ENCODE measurements at places on chromosomes 13 and 19.

DNA sequence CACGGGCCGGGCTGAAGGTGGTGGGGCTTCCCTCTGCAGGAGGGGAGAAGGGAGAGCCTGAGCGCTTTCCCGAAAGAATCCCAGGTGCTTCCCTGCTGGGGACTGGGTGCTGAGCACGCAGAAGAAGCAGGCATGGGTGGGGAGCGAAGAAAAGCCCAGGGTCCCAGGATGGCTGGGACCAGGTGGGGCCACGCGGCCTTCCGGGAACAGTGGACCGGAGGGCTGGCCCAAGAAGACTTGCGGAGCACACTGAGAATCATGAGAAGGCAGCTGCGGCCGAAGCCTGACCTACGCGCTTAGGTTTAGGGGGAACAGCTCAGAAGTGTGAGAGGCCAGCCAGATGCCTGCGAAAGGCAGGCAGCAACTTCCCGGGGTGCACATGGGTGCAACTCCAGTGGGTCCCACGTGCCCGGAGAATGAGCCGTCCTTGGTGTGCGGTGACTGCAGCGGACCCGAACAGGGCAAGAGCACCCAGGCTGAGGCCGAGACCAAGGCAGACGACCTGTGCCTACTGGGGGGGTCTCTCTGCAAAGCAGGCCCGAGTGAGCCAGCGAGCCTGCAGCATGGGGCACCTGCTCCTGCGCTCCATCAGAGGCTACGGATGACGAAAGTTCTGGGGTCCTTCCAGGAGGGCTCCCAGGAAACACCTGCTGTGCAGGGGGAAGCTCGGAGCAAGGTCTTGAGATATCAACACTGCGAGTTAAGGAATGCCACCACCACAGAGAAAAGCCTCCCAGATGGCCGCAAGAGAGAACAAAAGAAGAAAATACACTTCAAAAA is 52.4 kb downstream of the MLLT1 start:
- no peak for DNase-seq

- DNase-seq = no peak
Observed at GRCh38 chr19:7542556-7543348, 7.2 kb downstream of the PNPLA6 start.

DNA sequence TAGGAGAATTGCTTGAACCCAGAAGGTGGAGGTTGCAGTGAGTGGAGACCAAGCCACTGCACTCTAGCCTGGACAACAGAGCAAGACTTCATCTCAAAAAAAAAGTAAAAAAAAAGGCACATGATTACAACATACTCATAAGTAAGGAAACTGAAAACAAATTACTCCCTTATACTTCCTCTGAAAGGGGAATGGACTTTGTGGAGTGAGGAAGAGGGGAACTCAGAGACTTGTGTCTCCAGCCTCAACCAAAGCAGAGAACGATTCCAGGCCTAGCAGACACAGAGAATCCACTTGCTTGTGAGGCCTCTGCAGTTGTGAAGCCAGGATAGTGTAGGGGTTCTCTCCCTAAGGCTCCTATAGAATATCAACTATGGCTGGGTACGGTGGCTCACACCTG is 4.3 kb upstream of the LATS2 start:
- no peak for DNase-seq

GRCh38 chr19:48090281-48090802 is 20.3 kb downstream of the PLA2G4C start:
- no peak for DNase-seq

DNA sequence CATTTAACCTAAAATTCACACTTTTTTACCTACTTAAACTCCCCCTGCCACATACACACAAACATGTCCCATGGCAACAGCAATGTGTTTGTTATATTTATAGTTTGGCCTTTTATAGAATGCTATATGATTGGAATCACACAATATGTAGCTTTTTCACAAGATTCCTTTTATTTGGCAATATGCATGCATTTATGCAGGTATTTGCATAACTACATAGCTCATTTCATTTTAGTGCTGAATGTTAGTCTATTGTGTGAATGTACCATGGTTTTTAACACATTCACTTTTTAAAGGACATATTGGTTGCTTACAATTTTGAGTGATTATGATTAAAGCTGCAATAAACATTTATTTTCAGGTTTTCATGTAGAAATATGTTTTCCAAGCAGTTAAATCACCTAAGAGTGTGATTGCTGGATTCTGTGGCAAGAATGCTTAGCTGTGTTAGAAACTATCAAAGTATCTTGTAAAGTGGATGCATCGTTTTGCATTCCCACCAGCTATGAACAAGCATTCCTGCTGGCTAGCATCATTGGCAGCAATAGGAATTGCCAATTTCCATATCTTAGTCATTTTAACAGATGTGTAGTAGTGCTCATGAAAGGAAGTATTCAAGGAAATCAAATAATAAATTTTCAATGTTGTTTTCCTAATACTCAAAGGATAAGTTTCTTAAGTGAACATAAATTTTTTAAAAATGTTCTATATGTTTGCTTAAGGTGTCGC is 557.0 kb downstream of the SLITRK1 start:
- no peak for DNase-seq

- peak; percentile 84 for DNase-seq
Observed at GRCh38 chr19:41934849-41935374, 6.7 kb upstream of the ERFL start.

DNA sequence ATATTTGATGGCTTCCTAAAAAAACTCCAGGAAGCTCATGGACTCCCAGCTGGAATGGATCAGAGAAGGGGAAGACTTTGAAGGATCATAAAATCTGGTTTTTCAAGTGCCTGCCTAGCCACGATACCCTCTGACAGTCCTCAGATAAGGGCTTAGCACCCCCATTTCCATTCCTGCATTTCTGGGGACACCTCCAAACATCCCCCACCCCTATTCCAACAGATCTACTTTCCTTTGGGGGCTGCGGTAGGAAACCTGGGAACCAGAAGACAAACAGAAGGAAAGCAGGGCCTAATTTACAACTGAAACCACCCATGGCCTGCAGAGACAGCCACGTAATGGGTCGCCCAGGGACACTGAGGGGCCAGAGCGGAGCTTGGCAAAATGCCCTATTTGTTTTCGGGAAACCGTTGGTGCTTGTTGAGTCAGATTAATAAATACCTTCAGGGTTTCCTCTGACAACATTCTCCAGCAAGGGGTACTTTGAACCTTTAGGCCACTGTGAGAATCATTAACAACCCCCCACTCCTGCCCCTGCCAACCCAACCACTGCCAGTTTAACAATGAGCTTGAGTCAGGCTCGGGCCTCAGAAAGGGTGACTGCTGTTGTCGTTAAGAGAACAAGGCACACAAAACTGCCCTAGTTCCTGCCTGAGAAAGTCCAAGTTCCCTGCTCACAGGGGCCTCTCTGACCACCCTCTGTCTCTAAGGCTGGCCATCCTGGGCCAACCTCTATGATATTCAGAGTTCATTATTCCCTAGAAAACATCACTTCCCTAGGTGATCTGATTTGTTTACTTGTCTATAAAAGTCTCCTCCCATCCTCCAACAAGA is 23.5 kb downstream of the RHPN2 start:
- DNase-seq = no peak

DNA sequence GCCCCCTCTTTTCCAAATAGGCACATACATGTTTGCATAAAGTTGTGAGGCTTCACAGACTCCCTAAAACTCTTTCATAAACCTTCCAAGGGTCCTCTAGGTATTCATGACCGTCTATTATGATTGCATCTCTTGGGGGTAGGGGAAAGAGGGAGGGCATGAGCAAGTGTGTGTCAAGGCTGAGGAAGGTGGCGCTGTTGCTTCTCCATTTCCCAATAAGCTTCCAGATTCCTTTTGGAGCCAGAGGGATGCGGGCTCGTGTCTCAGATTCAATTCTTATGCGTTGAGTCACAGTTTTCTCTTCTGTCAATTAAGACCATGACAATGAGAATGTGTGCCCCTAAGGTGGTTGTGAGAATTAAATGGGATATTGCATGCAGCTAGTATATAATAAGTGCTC is 51.0 kb upstream of the CYP2A7 start:
- no peak for DNase-seq

GRCh38 chr13:46665633-46666482 is 112.9 kb downstream of the LRCH1 start:
- DNase-seq = no peak

DNA sequence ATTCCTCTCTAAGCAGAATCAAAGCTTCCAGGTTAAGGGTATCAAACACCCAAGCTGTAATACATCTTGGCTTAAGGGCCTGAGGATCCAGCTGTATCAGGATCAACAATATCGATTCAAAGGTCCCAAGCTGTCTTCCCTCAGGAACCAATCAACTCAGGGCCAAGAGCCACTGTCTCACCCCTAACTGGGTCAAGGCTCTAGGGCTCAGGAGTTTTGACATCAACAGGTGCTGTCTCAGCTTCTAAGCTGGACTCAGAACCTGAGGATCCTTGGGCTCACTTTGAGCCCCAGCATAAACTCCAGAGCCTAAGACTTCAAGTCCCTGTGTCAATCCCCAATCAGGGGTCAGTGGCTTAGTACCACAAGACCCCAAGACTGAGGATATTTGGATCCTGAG is 917 bp downstream of the FBXW9 start:
- DNase-seq = no peak

DNA sequence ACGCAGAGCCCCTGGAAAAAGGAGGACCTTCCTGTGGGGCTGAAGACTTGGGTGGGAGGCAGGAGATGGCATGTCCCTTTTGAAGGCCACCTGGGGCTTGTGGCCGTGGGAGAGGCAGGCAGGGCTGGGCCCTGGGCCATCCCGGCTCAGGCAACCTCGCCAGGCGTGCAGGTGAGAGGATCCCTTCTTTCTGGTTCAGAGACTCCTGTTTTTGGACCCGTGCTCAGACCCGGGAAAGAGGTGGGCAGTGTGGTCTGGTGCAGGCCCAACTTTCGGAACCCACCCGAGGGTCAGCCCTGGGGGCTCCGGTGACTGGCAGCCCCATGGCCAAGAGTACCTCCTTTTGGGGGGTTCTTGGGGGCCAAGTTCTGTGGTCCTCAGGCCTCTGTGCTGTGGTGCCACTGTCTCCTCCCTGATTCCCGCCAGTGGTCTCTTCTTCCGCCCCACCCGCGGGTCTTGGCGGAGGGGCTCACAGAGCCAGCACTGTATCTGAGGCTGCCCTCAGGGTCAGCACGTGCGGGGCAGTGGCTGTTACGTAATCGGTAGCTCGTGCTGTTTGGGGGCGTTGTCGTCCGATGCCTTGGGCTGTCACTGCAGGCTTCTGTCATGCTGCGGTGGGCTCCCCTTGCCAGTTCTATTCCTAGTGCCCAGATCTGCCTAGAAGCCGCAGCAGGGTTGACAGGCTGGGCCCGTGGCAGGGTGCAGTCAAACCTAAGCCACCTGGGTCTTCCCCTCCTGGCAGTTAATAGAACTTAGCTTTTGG is 42.7 kb downstream of the KDM4B start:
- DNase-seq = no peak

- no peak for DNase-seq
Observed at GRCh38 chr13:77506874-77507273, 28.6 kb upstream of the SCEL start.

GRCh38 chr13:43222086-43222485 is 198.7 kb downstream of the DNAJC15 start:
- DNase-seq = no peak

GRCh38 chr13:66972659-66973058 is 257.5 kb downstream of the PCDH9 start:
- no peak for DNase-seq

GRCh38 chr19:4431296-4431695 is 26.3 kb downstream of the UBXN6 start:
- DNase-seq = no peak

GRCh38 chr13:33218426-33218825 is 67.1 kb downstream of the STARD13 start:
- no peak for DNase-seq

DNA sequence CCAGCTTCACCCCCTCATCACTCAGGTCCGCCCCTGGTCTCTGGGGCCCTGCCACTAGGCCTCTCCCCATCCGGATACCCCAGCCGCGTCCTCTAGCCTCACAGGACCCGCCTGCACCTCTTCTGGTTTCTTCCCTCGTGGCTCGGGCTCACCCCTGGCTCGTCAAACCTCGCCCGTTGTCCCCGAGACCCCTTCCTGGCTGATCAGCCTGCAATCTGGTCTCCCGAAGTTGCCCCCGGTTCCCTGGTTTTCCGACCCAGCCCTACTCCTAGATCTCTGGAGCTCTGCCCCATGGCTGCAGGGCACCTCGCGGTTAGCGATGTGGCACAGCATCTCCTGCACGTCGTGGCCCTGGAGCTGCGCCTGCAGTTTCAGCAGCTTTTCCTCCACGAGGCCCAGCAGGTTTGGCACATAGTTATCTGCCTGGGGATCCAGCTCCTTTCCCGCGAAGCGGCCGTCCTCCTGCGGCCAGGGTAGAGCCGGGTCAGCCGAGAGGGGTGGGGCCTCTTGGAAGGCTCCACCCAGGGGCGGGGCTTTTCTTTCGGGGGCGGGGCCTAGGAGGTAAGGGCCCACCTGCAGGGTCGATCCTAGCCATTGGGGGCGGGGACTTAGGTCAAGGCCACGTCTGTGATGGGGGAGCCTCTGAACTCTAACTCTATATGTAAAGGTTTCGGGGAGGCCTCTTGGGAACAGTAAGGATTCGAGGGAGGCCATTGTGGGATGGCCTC is 2.4 kb upstream of the RGL3 start:
- DNase-seq = peak; percentile 68

DNA sequence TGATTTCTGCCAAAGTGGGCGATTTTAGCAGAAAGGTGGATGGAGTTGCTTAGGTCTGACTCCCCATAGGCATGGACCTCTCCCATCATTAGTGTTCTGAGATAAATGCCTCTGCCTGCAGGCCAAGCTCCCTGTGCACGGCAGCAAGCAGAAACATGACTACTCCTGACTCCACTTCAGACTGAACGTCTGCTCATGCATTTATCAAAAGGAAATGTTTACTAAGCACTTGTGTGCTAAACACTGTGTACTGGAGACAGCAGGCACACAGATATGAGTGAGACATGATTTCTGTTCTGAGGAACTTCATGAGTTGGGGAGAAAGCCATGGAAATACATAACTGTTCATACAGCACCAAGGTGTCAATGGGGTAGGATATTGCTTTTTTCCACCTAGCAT is 149.6 kb downstream of the MIPEP start:
- DNase-seq = no peak

GRCh38 chr13:44843403-44843802 is 145.9 kb downstream of the NUFIP1 start:
- no peak for DNase-seq

- no peak for DNase-seq
Observed at GRCh38 chr13:109728791-109729731, 57.3 kb downstream of the IRS2 start.

DNA sequence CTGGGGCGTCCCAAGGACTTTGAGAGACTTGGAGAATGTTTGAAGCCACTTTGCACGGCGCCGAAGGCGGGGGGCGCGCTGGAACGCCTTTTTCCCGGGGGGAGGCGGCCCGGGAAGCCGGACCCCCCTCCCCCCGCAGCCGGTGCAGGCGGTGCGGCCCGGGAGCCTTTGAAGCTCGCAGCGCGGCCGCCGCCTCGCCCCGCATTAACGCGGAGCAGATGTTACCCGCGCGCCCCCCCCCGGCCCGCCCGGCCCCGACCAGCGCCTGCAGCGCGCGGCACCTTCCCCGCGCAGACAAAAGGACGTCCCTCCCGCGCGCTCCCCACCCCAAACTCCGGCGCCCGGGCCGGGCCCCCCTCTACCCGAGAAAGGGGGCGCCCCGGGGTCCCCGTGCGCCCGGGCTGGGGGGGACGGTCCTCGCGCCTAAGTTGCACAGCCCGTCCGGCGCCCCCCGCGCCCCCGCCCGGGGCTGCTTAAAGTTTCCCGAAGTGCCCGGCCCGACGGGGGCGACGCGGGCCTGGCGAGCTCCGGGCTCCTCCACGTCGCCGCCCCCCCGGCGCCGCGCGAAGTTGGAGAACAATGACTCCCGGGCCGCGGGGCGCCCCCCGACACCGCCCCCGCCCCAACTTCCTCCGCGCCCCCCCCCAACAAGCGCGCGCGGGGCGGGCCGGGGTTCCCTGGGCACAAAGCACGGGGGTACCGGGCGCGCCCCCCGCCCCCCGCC is 685 bp downstream of the TCF3 start:
- DNase-seq = peak; percentile 69

- no peak for DNase-seq
Observed at GRCh38 chr19:18995804-18996241, 37.5 kb downstream of the SUGP2 start.
